ENCODE measurements at places on chromosomes 16 and 17.

- DNase-seq = no peak
- H3K36me3 ChIP-seq = no peaks in the 10 kb centered on the region
- H3K27ac ChIP-seq = no peak overlapping the region
- no peak overlapping the region for H3K4me3 ChIP-seq
These were observed 135.2 kb downstream of the SHISA9 start for GRCh38 chr16:13036600-13036999.

GRCh38 chr17:72825218-72825617 is 267.3 kb downstream of the SLC39A11 start:
- H3K4me1 ChIP-seq = no peaks in the 10 kb centered on the region
- no peaks in the 10 kb centered on the region for H3K27me3 ChIP-seq
- H3K4me3 ChIP-seq = no peak overlapping the region
- no peak overlapping the region for H3K27ac ChIP-seq

DNA sequence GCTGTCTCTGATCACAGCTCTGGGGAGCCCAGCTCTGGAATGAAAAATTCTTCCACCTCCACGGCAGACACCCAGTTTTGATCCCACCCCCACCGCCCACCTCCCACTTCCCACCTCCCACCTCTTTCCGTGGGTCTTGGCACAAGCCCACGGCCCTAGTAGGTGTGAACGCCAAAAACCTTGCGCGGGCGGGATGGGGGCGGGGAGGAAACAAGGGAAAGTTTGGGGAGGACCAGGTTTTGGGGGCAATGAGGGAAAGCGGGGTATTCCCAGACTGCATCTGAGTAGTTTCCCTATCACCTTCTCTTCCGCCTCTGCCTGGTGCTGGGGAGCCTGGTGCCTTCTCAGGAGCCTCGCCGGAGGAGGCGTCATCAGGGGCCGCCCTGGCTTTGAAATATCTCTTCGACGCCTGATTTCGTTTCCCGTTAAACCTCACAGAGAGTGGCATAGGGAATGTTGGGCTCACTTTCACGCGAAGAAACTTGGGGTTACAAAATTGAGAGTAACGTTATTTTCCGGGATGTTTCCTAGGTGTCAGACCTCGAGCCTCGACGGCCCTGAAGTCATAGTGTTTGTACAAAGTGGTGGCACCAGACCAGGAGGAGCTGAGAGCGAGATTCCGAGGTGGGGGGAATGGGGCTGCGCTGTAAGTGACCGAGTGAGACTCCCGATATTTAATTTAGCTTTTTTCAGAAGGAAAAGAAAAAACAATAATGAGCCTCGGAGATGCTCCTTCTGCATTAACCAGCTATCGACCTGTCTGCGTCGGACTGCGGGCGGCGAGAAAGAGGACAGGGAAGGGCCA is 1.6 kb upstream of the IRX3 start:
- H3K36me3 ChIP-seq = peaks cover 16% of the 10 kb centered on the region
- peak overlapping the region; percentile 85 for H3K4me3 ChIP-seq
- no peaks in the 10 kb centered on the region for H3K27me3 ChIP-seq

GRCh38 chr17:55421179-55421934 is at the start of gene MMD:
Gene MMD (minus strand): TSS chr17:55421835. CDS start chr17:55421695, 140 bp downstream.
- peak within 1 kb of the TSS; percentile 89 for H3K4me3 ChIP-seq
- DNase-seq = no peak

- no peak overlapping the region for H3K4me3 ChIP-seq
- DNase-seq = peak; percentile 15
- H3K27me3 ChIP-seq = no peaks in the 10 kb centered on the region
- H3K4me1 ChIP-seq = peaks cover 25% of the 10 kb centered on the region
- no peaks in the 10 kb centered on the region for H3K36me3 ChIP-seq
These were observed 62.5 kb upstream of the TOB1 start for GRCh38 chr17:50928646-50929045.

DNA sequence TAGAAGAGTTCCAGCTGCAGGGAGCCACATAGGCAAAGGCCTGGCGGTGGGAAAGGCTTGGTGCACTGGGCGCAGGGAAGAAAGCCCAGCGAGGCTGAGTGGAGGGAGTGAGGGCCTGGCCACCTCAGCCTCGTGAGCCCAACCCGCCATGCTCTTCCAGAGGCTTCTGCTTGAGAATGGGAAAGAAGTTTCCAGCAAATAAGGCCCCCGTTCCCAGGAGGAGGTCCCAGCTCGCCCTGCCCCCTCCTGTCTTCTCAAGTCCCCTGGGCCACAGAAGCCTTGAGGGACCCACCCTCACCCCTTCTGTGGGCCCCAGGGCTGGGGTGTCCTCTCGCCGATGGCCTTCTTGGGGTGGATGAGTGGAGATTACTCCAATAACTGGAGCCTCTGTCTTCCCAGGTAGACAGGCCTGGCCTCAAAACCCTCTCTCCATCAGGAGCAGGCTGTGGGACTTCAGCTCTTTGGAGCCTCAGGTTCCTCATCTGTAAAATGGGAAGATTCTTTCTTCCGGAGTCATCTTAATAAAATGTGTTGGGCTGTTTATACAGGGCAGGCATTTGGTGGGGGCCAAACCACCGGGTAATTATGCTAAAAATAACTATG is 933 bp upstream of the SNN start:
- H3K4me1 ChIP-seq = peaks cover 14% of the 10 kb centered on the region
- no peak for DNase-seq
- no peak overlapping the region for H3K4me3 ChIP-seq

Measured in osteoblast (primary cell).